ENCODE measurements at places on chromosomes 5 and 9.

GRCh38 chr9:109143881-109144562 lies 23.0 kb downstream of the FRRS1L start:
- no peak for DNase-seq

GRCh38 chr9:128550770-128551656 lies 1.4 kb upstream of the SPTAN1 start:
- no peak for DNase-seq

GRCh38 chr9:78365748-78366697 lies 69.1 kb downstream of the PSAT1 start:
- peak; percentile 1 for DNase-seq

DNA sequence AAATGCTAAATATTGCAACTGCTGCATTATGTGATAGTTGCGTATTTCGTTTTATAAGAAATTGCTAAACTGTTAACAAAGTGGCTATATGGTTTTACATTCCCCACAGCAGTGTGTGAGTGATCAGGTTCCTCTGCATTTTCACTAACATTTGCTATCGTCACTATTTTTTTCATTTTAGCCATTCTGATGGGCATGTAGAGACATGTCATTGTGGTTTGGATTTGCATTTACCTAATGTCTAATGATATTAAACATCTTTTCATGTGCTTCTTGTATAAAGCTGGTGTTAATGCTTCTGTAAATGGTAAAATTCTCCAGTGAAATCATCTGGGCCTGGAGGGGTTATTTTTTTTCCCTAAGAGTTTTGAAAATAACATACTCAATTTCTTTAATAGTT lies 61.6 kb downstream of the ERCC6L2 start:
- no peak for DNase-seq

- DNase-seq: peak; percentile 92
Observed at GRCh38 chr9:19925674-19926503, 137.1 kb upstream of the SLC24A2 start.
